ENCODE measurements at places on chromosomes 4 and X.
A peak's percentile ranks its signal among the peaks of the same experiment; 100 is the strongest.

DNA sequence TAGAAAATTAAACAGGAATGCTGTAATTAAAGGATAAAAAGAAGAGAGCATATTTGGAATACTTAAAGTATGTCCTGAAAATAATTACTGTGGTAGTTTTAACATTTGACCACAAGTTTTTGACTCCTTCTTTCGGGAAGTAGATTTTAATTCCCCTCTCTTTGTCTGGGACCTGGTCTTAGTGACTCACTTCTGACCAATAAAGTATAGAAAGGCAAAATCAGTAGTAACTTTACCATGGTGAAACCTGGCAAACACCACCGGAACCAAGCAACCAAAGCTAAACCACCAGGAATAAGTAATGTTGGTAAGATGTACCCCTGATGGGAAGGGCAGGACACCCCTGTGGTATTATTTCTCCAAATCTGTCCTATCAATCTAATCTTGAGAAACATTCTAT lies 314.8 kb downstream of the PDHA2 start:
- no peak for DNase-seq

GRCh38 chr4:110626532-110627153 lies 3.8 kb upstream of the PITX2 start:
- DNase-seq, result no peak

DNA sequence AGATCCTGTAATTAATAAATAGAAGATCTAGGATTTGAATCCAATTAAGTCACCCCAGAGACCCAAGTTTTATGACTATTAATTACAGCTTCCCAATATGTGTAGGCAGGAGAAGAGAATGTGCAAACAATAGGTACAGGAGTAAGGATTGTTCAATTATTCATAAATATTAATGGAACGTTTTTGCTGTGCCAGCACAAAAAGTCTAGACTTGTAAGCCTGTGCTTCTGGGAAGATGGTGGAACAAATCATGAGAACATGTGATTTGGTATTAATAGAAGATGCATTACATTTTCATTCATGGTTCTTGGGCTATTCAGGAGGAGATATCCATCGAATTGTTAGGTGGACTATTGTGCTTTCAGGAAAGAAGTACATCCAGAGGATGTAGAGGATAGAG lies 1240.9 kb downstream of the STIM2 start:
- no peak for DNase-seq

DNA sequence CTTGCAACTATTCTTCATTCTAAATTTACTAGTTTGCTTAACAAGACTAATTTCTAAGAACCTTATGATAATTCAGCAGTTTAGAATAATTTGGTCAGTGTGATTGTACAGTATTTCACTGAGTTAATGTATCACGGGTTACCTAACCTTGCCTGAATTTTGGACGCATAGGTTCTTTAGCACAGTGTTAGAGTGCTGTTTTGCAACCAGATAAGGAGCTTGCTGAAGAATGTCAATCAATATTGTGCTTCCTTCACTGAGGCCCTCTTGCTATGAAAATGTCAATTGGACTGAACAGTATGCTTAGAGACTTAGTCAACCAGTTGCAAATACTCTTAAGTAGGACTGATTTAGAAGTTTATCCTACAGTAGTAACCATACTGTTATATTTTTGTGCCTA lies 19.6 kb downstream of the VAMP7 start:
- DNase-seq, result no peak

- DNase-seq, result no peak
These were observed 31.4 kb upstream of the PJA1 start for GRCh38 chrX:69196666-69197065.

GRCh38 chr4:137610960-137611359 lies 78.7 kb upstream of the PCDH18 start:
- peak; percentile 1 for DNase-seq

- DNase-seq, result no peak
These were observed 6.9 kb downstream of the SLC39A8 start for GRCh38 chr4:102338405-102338804.

- DNase-seq, result no peak
These were observed 594 bp upstream of the ARHGAP24 start for GRCh38 chr4:85474356-85474755.

GRCh38 chr4:147942729-147943128 lies 210.8 kb downstream of the ARHGAP10 start:
- no peak for DNase-seq

DNA sequence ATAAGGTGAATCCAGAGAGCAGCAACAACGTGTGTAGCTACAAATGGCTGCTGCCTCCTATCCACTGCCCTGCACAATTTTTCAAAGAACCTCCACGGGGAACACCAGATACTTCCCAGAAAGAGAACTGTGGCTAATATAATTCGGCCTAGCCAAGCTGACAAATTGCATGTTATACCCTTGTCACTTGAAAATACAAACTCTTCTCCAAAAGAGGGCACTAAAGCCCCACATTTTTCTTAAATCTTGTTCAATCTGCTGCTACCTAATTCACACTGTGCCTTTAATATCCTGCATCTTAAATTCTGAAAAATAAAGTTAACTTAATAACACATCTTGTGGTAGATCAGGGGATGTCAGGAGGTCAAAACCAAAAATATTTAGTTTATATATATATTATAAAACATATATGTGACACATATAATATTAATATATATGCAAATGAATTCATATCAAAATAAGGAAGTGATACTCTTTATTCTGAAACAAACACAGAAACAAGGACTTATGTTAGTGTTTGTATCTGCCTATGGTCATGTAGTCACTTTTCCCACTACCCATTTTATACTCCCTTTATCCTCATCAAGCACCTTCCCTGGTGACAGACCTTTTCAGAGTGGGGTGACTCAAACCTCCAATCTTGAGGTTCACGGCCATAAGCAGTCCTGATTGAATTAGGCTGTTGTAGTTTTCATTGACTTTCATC lies 24.1 kb downstream of the CT45A1 start:
- peak; percentile 1 for DNase-seq

DNA sequence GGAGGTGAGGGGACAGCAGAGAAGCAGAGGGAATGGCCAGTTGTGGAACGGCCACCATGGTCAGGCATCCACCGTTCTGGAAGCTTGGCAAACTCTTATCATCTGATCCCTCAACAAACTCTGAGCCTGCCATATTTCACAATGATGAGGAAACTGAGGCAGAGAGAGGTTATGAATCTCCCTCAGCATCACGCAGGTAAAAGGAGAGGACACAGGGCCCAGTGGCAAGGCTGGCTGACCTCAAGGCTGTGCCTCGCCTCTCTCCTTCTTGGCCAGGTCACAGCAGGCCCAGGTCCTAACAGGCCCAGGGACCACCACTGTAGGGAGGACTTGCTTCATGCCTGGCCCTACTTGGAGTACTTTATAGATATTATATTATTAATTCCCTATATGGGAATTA lies 242.8 kb downstream of the EVC2 start:
- DNase-seq, result no peak

GRCh38 chr4:2831611-2832308 lies 11.9 kb upstream of the ADD1 start:
- no peak for DNase-seq

- no peak for DNase-seq
These were observed 152.9 kb downstream of the PTTG2 start for GRCh38 chr4:38113132-38113531.

DNA sequence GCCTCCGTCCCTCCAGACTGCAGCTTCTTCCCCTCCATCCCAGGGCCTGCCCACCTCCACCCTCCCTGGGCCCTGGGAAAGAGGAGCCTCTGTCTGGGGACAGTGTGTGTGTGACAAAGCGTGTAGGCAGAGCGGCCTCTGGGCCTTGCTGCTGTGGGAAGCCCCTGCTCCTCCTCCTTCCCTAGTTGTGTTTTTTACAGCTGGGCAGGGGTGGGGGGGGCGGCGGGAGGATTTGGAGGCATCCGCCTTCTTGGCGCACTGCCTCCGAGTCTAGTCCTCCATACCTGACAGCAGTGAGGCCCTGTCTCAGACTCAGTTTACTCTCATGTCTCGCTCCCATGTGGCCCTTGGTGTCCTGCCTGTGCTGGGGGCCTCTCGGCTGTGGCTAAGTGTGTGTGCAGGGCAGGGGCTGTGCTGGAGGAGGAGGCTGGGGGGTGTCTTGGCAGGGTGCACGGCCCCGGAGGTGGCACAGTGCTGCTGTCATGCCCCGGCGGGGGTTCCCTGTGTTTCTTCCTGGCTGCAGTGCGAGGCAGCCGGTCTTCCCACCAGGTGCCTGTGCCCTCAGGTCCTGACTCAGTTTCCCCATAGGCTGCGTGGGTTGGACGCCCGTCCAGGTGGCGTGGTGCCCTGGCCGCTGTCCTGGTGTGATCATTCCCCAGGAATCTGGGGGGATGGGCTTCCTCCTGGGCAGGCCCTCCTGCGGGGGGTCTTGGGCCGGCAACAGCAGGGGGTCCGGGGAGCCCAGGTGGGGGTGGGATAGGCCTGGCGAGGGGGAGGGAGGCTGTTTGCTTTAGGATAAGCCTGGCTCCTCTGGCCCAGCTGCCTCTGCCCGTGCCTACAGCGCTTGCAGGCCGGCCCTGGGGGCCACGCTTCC lies 7.0 kb downstream of the FGFRL1 start:
- no peak for DNase-seq

GRCh38 chr4:138894011-138894410 lies 121.6 kb upstream of the NOCT start:
- no peak for DNase-seq

DNA sequence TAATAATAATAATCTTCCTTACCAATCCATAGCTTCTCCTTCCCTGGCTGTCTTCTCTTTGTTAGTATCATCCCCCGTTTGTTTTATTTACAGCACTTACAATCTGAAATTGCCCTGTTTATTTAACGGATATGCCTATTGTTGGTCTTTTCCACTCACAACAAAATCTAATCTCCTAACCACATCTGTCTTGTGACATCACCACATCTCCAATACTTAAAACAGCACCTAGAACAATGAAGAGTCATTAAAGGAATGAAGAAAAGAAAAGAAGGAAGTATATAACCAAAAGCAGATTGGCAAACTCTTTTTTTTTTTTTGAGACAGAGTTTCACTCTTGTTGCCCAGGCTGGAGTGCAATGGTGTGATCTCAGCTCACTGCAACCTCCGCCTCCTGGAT lies 38.7 kb upstream of the JADE1 start:
- no peak for DNase-seq

DNA sequence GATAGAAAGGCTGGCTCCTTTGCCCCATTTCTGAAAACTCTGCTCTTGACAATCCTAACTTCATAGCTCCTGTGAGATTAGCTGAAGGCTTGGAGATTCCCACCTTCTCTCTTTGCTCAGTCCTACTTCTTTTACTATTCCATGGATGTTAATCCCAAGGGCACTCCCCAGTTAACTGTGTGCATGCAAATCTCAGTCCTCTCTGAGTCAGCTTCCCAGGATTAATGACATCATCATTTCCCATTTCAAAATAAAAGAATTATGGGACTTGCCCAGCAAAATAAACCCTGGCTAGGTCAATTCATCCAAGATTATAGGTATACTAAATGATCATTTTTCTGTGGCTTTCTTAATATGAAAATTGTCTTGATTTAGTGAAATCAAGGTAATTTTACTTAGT lies 328.6 kb upstream of the NR3C2 start:
- no peak for DNase-seq

GRCh38 chr4:115365185-115365584 lies 251.8 kb upstream of the NDST4 start:
- DNase-seq, result no peak

- no peak for DNase-seq
These were observed 528 bp upstream of the SLC25A4 start for GRCh38 chr4:185142564-185142911.

- no peak for DNase-seq
These were observed 168.5 kb downstream of the FAT4 start for GRCh38 chr4:125483278-125483677.

- no peak for DNase-seq
These were observed 191.0 kb downstream of the AFF2 start for GRCh38 chrX:148691456-148691855.

DNA sequence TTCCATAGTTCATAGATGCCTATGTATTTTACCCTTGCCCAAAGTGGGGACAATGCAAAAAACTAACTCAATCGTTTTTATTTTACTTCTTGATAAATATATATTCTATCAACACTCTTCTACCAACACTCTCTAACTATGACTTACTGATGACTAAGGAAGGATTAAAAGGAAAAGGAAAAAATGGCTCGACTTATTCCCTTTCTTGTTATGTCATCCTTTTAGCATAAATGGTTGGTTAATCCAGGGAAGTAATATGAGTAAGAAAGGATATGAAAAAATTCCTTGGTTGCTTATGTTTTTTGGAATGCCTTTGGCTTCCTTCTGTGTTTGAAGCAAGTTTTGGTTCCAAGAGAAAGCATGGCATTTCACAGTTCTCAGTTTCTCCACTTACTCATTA lies 1087.1 kb downstream of the C4orf33 start:
- DNase-seq, result no peak

DNA sequence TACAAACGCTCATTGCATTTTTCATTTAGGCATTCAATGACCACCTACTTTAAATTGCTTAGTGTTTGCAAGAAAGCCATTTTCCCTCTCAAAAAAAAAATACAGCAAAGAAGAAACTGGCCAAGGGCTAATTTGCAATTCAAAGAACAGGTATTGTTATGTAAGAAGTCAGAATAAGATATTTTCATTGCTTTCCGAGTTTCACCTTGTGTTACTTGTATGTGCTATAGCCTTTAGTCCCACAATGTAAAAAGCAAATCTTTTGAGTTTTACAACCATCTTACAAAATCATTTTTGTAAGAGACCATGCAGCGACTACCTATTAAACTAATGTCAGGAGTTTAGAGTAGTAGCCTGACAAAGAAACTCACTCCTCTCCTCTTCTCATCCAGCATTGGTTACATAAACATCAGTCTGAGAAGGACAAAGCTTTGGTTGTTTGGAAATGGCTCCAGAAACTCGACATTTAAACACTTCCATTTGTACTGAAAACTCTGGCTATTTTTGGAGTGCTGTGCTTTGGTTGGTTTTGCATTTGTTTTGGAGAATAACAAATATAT lies 15.3 kb downstream of the TENM3 start:
- no peak for DNase-seq

- DNase-seq, result peak; percentile 48
These were observed 39.2 kb downstream of the SGMS2 start for GRCh38 chr4:107863850-107864371.

- DNase-seq, result no peak
These were observed 184.5 kb downstream of the SH3KBP1 start for GRCh38 chrX:19702856-19703255.

DNA sequence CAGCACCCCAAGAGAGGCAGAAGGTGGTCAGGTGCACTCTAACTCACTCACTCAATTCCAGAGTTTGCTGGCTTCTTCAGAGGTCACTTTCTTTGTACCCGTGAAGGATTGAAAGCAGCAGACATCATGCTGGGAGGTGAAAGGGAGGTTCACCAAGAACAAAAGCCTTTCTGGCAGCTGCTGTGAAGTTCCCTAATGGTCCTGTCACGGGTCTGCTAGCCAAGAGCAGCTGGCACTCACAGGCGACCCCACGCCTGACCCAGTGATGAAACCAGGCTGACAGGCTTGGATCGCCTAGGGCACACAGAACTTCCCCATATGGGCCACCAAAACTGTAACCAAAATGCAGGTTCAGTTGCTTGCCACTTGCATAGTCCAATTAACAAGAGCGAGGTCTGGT lies 11.8 kb downstream of the NUDT11 start:
- no peak for DNase-seq

GRCh38 chr4:121255986-121256750 lies 92.0 kb upstream of the TNIP3 start:
- DNase-seq, result peak; percentile 86

GRCh38 chr4:145734576-145735346 lies 54.8 kb downstream of the C4orf51 start:
- DNase-seq, result no peak
